ENCODE measurements at places on chromosomes 1 and 21. TPM values are rescaled to one million over a fixed set of nuclear protein-coding genes. Genes with fewer than 3 reads are reported as not detected.
A peak's percentile ranks its signal among the peaks of the same experiment; 100 is the strongest.

DNA sequence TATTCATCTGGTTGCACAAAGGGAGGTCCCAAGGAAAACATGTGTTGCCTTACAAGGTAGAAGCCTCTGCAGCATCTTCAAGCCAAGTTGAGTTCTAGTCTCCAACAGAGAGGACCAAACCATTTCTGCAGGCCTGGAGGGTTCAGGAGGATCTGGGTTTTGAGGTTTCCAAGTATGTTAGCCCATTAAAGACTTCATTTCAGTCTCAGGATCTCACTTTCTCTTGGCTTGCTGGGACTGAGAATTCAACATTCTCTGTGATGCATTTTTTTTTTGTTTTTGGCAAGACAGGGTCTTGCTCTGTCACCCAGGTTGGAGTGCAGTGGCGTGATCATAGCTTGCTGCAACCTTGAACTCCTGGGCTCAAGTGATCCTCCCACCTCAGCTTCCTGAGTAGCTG is 8.8 kb upstream of the MYOCOS start:
- no peak for DNase-seq

Gene APCS
- total RNA-seq, result not detected

Gene SHE
- not detected for total RNA-seq

DNA sequence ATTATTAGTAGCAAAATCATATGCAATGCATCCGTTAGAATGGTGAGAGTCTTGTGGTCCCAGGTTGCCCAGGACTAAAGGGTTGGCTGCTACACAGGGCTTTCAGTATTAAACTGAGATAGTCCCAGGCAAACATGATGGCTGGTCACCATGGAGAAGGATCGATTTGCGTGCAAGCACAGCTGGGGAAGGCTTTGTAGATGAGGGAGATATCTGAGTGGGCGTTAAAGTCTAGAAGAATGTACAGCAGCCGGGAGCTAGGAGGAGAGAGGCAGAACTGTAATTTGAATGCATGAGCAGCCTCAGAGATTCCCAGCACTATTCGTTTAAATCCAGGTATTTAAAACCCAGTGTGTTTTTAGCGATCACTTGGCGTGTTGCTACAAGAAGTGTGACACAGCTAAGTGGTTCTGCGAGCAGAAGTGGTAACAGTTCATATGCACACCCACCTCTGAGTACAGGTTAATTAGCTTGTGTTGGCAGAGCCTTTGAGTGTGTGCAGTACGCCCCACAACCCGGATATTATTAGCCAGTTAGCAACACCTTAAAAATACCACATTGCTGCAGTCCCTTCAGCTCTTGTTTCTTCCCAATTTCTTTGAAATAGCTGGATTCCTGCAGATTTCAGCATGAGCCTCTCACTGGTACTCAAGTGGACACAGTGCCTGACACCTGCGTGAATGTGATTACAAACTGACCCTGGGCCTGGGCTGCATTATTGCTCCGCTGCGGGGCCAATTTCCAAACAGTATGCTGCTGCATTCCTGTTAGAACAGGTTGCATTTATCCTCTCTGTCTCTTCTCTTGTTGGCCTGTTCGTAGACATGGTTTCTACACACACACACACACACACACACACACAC is 67.2 kb upstream of the SCAF4 start:
- DNase-seq, result no peak

DNA sequence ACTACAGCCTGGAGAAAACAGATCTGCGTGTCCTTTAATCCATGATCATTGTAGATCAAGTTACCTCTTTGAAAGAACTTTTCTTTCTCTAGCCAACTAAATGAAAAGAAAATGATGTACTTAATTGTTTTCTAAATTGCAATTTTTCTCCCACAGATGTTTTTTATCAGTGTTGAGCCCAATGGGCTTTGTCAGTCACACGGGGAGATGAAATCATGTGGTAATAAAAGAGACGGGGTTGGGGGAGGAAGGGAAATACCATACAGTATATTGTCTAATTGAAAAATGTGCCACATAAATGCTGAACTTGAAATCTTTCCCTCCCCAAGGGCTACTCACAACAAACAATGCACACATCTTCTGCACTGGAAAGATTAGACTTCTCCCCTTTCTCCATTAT is 58.4 kb downstream of the NTMT2 start:
- DNase-seq, result peak; percentile 36

DNA sequence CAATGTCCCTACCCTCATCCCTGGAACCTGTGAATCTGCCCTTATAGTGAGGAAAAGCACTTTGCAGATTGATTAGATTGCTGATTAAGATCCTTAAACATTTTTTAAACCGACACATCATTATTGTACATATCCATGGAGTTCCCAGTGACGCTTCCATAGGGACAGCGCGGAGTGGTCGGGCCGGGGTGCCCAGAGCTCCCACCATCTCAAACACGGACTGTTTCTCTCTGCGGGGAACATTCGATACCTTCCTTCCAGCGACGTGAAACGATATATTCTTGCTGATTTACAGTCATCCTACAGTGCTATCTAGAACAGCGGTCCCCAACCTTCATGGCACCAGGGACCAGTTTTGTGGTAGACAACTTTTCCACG is 4.0 kb downstream of the KRTAP10-12 start:
- DNase-seq, result no peak

GRCh38 chr21:40634141-40634540 is 212.8 kb downstream of the DSCAM start:
- DNase-seq, result no peak

Gene TFF2
- total RNA-seq, result not detected

Gene DMRTA2
- not detected for total RNA-seq
